ENCODE measurements at places on chromosomes 6 and 20. TPM values are rescaled to one million over a fixed set of nuclear protein-coding genes. Genes with fewer than 3 reads are reported as not detected.

DNA sequence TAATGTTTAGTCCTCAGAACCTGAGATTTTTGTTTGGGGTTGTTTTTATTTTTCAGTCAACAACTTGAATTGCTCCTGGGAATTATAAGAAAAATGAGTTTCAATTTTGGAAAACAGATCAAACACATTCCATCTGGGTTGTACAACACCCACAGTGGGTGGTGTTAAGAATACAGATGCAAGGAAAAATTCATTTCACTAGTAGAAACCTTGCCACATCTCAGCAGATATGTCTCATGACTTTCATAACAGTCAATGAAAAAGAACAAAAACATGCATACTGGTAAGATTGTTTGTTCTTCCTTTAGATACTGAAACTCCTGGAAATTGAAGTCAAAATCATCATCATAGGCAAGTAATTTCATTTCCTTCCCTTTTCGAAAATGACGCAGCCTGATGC, 78.9 kb downstream of the MOXD1 start:
- H3K27ac ChIP-seq = no peak overlapping the region
- DNase-seq = no peak
- H3K4me1 ChIP-seq = no peaks in the 10 kb centered on the region
- no peaks in the 10 kb centered on the region for H3K36me3 ChIP-seq
- no peaks in the 10 kb centered on the region for H3K27me3 ChIP-seq

GRCh38 chr6:40477246-40478126, 109.7 kb downstream of the LRFN2 start:
- peak; percentile 88 for DNase-seq
- H3K27ac ChIP-seq = no peak overlapping the region
- no peaks in the 10 kb centered on the region for H3K36me3 ChIP-seq

GRCh38 chr6:14312587-14312986, 195.0 kb downstream of the CD83 start:
- H3K27me3 ChIP-seq = no peaks in the 10 kb centered on the region
- no peak overlapping the region for H3K27ac ChIP-seq
- no peak for DNase-seq
- H3K4me3 ChIP-seq = no peak overlapping the region
- H3K4me1 ChIP-seq = peaks cover 4% of the 10 kb centered on the region
- H3K36me3 ChIP-seq = no peaks in the 10 kb centered on the region

GRCh38 chr20:49400904-49401303, 81.6 kb downstream of the KCNB1 start:
- no peak overlapping the region for H3K27ac ChIP-seq
- no peaks in the 10 kb centered on the region for H3K36me3 ChIP-seq
- H3K4me3 ChIP-seq = no peak overlapping the region

DNA sequence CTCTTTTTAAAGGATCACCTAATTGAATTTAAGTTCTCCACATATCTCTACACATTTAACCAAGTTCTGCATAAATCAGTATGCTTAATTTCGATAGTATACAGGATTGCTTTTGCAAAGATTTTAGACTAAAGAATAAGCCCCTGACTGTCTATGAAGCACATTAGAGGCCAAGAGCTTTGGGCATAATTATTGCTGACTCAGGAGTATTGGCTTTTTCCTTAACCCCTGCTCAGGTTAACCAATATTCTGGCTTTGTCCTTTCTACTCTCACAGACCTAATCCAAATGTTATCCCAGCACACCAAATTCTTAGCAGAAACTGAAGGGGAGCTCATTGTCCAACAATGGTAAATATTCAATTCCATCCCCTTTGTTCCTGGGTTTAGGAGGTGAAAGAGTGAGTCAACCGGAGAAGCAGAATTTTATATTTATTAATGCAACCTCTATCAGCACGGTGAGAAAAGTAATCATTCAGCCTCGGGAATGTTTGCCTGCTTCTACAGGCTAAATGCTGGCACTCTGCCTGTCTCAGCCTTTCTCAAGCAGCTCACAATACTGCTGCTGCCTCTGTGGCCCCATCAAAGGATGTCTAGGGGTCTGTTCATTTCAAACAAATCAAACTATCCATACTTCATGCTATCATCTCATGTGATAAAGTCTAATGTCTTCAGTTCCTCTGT, 125.0 kb downstream of the SIM1 start:
- no peak overlapping the region for H3K4me3 ChIP-seq
- DNase-seq = no peak
- peaks cover under 1% of the 10 kb centered on the region for H3K4me1 ChIP-seq
- no peaks in the 10 kb centered on the region for H3K27me3 ChIP-seq
- no peaks in the 10 kb centered on the region for H3K36me3 ChIP-seq

DNA sequence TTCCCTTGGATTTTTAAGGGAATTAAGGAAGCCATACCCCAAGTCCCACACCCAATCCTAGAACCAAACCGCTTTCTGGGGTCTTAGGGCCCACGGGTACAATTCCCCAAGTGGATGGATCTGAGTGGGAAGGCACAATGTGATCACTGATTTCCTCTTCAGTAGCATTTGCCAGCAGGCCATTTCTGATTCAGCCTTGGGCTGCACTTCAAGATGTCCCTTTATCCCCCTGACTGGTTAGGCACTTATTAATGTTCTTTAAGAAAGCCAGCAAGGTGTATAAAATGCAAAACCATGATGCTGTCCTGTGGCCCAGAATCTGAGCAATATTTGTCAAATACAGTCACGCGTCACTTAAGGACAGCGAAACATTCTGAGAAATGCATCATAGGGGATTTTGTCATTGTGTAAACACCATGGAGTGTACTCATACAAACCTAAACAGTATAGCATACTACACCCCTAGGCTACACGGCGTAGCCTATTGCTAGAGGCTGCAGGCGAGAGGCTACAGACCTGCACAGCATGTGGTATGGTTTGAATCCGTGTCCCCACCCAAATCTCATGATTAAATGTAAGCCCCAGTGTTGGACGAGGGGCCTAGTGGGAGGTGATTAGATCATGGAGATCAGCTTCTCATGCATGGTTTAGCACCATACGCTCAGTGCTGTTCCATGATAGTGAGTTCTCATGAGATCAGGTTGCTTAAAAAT, 234.2 kb downstream of the NRN1 start:
- H3K27me3 ChIP-seq = no peaks in the 10 kb centered on the region
- DNase-seq = no peak
- H3K4me3 ChIP-seq = no peak overlapping the region
- H3K27ac ChIP-seq = no peak overlapping the region
- no peaks in the 10 kb centered on the region for H3K36me3 ChIP-seq
- H3K4me1 ChIP-seq = no peaks in the 10 kb centered on the region

- no peak overlapping the region for H3K4me3 ChIP-seq
- no peaks in the 10 kb centered on the region for H3K4me1 ChIP-seq
- no peaks in the 10 kb centered on the region for H3K27me3 ChIP-seq
Measured at GRCh38 chr20:33793011-33793931, 17.9 kb upstream of the CHMP4B start.

DNA sequence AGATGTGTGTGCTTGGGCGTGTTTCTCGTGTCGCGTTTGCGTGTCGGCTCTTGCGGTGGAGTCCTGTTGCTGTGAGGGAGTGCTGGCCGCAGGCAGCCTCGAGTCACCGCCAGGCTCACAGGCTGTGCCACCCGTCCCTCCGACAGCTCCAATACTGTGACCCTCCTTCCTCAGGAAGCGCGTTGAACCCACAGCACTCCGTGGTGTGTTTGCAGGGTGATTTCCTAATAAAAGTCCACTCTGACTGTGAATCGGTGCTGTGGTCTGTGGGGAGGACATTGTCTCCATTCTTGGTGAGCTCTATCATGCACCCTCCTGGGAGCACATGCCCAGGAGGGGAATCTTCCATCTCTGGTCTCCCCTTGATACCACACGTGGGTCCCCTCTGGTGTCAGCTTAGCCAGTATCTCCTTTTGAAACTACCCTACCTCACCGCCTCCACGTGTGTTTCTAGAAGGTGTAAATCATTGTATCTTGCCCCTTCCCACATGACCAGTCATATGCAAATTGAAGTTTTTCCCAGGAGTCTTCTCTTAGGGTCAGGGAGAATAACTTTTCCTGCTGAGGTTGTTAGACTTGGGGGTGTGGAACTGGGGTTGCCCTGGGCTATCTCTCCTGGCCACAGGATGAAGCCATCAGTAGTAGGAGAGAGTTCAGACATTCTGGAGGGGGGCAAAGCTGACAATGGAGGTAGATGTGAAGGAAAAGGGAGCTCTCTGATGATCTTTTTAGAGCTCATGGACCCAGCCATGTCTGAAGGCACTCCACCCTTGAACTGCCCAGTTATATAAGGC, 13.3 kb upstream of the PCMTD2 start:
- H3K36me3 ChIP-seq = no peaks in the 10 kb centered on the region
- no peaks in the 10 kb centered on the region for H3K27me3 ChIP-seq
- H3K27ac ChIP-seq = no peak overlapping the region
- no peak overlapping the region for H3K4me3 ChIP-seq
- H3K4me1 ChIP-seq = no peaks in the 10 kb centered on the region
- DNase-seq = peak; percentile 19

- no peak overlapping the region for H3K4me3 ChIP-seq
- H3K27ac ChIP-seq = no peak overlapping the region
- no peaks in the 10 kb centered on the region for H3K27me3 ChIP-seq
- H3K4me1 ChIP-seq = peaks cover 9% of the 10 kb centered on the region
- DNase-seq = no peak
Measured at GRCh38 chr6:4903751-4904370, 100.0 kb downstream of the RPP40 start.

FAM209B gene
- not detected for total RNA-seq

NNAT gene
- total RNA-seq = 27.3 TPM

SLC32A1 gene
- total RNA-seq = not detected

TNFRSF21 gene
- 63.3 TPM for total RNA-seq

All from endodermal cell (in vitro differentiated cells).